ENCODE measurements at places on chromosomes 2 and 18.

GRCh38 chr2:191280290-191280689 lies 35.1 kb downstream of the MYO1B start:
- DNase-seq = no peak

DNA sequence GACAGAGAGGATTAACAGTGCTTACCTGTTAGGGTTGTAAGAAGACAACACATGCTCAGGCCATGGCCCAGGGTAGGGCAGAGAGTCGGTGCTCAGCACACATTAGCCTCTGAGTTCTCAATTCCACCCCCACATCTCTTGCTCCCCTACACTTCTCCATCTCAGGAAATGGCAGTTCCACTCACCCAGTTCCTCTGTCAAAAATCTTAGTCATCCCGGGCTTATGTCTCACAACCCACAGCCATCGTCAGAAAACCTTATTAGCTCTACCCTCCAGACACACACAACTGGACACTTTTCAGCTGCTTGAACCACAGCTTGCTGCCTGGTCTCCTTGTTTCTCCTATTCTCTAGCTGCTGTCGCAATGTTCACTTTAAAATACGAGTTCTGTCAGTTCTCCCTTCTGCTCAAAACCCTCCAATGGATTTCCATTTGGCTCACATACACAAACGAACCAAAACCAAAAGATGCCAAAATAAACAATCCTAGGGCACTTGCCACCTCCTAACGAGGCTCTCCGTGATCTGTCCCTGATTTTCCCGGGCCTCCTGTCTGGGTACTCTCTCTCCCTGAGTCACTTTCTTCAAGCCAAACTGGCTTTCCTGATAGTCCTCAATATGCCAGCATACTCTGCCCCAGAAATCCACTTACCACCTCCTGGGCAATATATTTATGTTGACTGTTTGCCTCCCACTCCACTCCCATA lies 89.7 kb downstream of the KCTD1 start:
- DNase-seq = no peak

DNA sequence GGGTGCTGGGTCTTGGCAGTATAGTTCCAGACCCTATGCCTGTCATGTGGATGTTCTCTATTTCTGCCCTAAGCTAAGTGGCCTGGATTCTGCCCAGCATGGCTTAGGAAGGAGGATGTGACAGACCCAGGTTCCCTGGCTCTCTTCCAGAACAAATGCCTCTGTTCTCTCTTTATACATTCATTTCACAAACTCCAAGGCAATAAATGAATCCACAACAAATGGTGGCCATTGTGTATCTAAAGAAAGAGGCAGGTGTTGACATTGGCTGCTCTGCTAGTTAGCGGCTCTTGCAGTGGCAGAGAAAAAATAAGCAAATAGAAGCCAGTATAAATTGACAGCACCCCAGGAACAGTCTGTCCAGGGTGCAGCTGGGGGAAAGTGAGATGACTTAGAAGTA lies 298.6 kb downstream of the SUCLG1 start:
- DNase-seq = no peak

DNA sequence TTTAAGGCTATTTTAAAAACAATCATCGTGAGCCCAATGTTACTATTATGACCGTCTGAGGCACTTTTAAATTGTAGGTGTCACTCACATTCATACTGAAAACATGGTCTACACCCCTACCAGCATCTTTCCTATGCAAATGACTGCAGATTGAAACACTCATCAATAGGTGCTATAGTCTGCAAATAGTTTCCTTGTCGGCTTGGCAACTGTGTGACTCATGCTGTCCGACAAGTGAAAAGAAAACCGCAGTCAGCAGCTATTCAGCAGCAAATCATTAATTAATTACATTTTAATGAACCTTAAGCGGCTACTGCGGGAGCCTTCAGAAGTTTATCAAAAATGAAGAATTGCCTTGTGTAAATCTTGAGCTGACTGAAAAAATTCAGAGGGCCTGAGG lies 134.4 kb downstream of the FIGN start:
- DNase-seq = no peak

DNA sequence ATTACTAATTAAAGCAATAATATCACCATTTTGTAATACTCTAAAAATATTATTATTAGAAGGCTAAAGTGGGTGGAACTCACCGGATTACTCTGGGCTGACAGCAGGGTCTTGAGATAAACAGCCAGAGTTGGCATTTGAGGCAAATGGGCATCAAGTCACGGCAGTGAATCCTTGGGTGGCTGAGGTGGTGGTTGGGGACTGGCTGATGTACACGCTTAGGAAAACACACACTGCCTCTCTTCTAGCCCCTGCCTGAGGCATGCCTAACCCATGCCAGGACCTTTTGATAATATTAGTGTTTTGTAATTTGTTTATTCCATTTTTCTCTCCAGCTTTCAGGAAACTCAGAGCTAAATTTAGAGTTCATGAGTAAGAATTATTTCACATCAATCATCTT lies 76.8 kb downstream of the ACKR3 start:
- DNase-seq = peak; percentile 61

GRCh38 chr2:14219306-14219705 lies 413.2 kb upstream of the LRATD1 start:
- DNase-seq = no peak

GRCh38 chr18:74468547-74469061 lies 11.5 kb upstream of the DIPK1C start:
- DNase-seq = no peak

DNA sequence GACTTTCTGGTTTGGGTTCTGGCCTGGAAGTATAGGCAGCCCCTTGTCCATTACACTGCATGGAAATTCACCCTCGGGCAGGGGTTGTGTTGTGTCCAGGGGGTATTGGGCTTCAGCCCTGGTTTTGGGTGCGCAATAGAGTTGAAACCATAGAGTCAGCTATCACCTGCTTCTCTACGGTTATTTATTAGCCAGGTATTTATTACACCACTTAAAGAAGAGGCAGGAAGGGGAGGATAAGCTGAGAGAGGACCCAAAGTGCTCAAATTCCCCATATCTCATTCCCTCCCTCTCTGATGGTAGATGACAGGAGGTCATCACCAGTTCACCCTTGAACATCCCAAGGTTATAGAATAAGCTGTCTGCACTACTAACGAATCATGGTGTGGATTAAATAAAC lies 133.4 kb downstream of the HRH4 start:
- no peak for DNase-seq

DNA sequence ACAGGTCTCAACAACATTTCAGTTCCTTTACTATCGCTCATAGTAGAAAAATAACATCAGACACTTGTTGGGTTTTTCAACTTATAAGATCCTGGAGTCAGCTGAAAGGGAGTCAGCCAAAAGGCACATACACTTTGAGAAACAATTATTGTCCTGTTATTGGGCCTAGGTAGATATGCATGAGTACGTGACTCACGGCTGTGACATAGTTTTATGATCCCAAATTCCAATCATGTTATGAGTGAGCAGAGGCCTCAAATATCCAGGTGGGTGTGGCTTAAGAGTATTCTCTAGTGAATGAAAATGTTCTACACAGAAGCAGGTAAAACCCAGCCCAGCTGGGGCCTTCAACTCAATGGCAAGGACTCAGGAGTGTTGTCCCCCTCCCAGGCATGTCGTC lies 27.2 kb downstream of the SERPINB8 start:
- DNase-seq = no peak

GRCh38 chr2:6863792-6864191 lies 1.9 kb downstream of the CMPK2 start:
- peak; percentile 59 for DNase-seq

DNA sequence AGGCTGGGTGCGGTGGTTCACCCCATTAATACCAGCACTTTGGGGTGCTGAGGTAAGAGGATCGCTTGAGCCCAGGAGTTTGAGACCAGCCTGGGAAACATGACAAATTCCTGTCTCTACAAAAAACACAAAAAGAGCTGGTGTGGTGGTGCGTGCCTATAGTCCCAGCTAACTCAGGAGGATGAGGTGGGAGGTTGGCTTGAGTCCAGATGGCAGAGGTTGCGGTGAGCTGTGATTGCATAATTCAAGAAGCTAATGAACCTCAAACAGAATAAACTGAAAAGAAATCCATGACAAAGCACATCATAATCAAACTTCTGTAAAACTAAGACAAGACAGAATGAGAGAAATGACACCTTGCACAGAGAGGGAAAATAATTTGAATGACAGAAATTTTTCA lies 54.8 kb downstream of the SEMA4F start:
- DNase-seq = no peak

- no peak for DNase-seq
These were observed 78.5 kb upstream of the STK17B start for GRCh38 chr2:196249860-196250259.

GRCh38 chr2:26609839-26610277 lies 31.3 kb downstream of the CIB4 start:
- DNase-seq = no peak

GRCh38 chr2:223262946-223263345 lies 211.0 kb downstream of the KCNE4 start:
- no peak for DNase-seq

- peak; percentile 20 for DNase-seq
These were observed 249.1 kb upstream of the SALL3 start for GRCh38 chr18:78730546-78730945.

DNA sequence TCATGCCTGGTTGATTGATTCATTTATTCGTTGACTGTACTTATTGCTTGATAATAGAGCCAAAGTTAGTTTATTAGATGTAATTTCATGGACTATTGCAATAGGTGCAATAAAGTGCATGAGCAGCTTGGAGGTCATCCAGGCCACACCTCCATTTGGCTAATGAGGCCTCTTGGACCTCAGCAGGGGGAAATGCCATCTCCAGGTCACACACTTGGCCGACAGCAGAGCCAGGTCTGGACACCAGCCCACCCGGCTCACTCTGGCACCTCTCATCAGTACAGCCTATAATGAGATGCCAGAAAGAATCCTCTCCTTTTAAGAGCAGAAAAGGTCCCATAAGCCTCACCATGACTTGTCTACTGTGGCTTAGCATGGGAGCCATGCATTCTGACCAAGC lies 71.2 kb upstream of the AFF3 start:
- DNase-seq = peak; percentile 80

DNA sequence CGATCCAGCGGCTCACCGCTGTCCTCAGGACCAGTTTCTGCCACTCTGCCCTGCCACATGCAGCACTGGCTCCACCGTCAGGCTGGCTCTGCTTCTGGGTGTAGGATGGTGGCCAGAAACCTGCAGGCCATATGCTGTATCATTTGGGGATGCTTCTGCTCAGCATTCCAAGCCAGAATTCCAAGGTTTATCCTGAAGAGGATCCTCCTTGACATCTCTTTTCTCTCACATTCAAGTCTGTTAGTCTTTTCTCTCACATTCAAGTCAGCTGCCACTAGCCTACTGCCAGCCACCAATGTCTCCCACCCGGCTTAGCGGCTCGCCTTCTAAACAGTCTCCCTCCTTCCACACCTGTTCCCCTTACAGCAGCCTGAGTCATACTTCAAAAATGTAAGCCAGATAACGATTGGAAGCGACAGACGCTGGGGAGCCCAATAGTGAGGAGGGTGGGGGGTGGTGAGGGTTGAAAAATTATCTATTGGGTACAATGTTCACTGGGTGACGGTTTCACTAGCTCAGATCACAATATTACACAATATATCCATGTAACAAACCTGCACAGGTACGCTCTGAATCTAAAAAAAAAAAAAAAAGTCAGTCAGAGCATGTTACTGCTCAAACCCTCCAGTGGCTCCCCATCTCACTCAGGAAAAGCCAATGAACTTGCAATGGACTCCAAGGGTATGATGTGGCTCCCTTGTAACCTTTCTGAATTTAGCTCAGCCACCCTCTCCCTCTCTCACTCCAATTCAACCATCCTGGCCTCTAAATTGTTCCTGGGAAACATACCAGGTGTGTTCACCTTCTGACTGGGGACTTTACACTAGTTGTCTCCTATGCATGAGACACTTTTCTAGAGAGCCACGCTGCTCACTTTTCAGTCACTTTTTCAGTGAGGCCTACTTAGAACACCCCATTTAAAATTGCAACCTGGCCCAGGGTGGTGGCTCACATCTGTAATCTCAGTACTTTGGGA lies 38.8 kb upstream of the SP3 start:
- no peak for DNase-seq

DNA sequence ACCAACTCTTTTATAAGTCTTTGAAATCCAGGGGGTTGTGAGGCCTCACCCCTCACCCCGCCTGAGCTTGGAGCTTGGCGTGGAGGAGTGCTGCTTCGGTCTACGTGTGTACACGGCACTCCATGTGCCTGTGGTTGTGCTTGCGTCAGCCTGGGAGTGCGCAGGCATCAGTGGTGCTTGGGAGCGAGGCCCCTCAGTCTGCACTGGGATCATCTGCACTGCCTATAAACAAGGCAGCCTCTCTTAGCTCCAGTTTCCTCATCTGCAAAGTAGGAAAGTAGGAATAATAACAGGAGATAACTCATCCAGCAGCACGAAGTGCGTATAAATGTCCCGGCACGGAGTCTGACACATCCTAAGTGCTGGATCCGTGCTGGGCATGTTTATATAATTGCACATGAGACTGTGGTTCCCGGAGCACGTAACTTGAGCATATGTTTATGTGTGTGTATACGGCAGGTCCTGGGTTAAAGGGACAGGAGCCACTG lies 1.2 kb downstream of the GYPC start:
- DNase-seq = peak; percentile 95

DNA sequence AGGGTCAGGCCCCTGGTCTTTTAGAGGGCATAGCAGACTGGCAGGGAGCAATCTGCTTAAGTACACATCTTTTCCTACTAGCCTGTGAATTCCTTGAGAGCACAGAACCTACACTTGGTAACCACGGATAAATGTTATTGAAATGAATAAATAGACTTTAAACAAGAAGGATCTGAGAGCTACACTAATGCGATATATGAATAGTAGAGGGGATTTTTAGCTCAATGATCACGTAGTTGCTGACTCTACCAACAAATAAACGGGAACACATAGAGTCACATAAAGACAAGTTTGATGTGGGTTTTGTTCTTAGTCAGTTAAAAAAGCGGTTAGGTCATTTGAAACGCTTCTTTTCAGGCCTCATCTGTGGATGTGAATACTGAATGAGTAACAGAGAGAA lies 290.3 kb upstream of the CCDC68 start:
- DNase-seq = no peak

DNA sequence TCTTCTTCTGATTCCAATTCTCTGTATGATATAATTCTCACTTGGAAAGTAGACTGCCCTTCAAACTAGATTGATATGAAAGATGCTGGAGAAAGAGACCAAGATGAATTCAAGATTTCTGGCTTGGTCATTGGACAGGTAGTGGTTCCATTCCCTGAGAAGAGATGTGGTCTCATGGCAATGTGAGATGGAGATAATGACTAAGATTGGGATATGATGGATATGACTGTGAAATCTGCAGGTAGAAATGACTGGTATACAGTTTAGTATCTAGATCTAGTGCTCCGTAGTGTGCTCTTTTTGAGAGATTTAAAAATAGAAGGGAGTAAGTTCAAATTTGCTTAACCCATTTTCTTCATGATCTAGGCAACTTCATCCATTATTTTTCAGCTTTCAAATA lies 425.4 kb upstream of the TRIB2 start:
- no peak for DNase-seq

- no peak for DNase-seq
These were observed 6.6 kb upstream of the ASNSD1 start for GRCh38 chr2:189654641-189655040.

- DNase-seq = no peak
These were observed 233.4 kb downstream of the CELF4 start for GRCh38 chr18:37332219-37332618.

GRCh38 chr2:152427902-152428301 lies 92.9 kb downstream of the FMNL2 start:
- DNase-seq = no peak

GRCh38 chr2:7392076-7392787 lies 475.0 kb downstream of the RNF144A start:
- no peak for DNase-seq

GRCh38 chr2:206031162-206031784 lies 54.7 kb downstream of the INO80D start:
- no peak for DNase-seq

Data from sigmoid colon (tissue), 7 donors.